ENCODE measurements at places on chromosomes 2 and 18.

DNA sequence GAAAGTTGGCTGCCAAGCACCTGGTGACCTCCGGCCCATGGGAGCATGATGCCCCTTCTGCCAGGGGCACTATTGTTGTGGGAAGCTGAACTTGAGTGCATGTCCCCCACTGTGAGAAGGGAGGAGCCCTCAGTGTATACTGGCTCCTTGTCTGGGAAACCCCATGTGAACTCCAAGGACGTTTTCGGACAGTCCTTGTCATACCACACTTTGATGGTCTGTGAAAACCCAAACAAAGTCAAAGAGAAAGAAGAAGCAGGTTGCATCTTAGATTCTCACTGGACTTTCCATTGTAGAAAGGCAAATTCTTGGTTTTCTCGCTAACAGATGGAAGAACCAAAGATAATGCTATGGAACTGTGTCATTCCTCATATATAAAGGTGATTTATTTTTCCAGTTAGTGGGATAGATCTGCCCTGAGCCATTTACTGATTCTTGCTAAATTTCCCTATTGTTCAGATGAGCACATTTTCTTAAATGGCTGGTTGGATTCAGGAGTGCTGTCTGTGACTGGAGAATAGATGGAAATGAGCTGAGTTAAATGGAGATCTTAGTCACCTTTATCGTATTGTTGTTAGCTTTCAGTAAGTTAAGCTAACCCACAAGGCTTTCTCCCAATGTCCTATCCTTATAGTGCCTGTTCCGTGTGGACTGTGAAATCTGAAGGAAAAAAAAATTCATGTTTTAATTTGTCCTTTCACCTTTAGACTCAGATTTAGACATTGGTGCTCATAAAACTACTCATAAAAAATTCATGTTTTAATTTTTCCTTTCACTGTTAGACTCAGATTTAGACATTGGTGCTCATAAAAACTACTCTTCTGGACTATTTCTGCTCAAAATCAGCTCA is 166.6 kb downstream of the ACTR3 start:
- no peak for DNase-seq

GRCh38 chr2:120815292-120815691 is 79.6 kb downstream of the GLI2 start:
- no peak for DNase-seq

DNA sequence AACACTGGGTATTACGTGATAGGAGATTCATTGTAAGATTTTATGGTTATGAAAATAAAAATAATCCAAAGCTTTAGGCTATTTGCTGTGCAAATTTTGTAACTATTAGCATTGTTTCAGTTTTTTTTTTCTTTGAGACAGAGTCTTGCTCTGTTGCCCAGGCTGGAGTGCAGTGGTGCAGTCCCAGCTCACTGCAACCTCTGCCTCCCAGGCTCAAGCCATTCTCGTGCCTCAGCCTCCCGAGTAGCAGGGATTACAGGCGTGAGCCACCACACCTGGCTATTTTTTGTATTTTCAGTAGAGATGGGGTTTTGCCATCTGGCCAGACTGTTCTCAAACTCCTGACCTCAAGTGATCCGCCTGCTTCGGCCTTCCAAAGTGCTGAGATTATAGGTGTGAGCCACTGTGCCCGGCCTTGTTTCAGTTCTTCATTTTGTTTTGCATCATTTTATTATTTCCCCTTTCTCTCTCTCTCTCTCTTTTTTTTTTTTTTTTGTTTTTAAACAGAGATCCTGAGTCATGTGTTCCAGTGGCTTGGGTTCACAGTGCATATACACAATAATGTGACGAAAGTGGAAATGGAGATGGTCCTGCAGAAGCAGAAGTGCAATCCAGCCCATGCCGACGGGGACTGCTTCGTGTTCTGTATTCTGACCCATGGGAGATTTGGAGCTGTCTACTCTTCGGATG is 25.8 kb downstream of the CASP10 start:
- no peak for DNase-seq

DNA sequence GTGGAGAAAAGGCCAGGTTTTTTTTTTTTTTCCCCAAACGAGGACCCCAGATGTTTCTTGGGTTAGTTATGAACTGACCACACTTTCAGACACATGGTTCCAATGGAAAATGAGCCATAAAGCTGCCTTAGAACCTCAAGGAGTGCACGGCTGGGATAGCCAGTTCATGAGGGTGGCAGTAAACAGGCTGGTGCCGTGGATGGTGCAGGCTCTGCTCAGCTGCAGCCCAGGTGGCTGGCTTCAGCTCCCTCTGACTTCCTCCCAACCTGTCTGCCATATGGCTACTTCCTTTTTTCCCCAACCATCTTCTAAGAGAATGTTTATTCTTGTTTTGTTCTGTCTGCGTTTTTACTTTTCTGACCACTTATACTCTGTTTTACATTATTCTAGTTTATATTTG is 109.8 kb upstream of the LMAN1 start:
- no peak for DNase-seq

DNA sequence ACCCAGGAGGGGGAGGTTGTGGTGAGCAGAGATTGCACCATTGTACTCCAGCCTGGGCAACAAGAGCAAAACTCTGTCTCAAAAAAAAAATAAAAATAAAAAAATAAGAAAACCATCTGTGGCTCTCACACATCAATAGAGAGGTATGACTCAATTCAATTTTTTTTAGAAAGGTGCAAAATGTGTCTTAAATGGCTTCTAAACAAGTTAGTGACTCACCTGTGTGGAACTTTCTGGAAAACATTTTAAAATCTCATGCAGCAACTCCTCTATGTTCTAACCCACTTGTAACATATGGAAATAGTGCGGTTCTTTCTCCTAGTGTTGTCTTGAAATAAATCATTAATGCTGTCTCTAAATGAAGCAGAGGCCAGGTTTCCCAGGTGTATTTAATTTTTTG is 10.7 kb upstream of the SULT1C4 start:
- DNase-seq, result no peak

DNA sequence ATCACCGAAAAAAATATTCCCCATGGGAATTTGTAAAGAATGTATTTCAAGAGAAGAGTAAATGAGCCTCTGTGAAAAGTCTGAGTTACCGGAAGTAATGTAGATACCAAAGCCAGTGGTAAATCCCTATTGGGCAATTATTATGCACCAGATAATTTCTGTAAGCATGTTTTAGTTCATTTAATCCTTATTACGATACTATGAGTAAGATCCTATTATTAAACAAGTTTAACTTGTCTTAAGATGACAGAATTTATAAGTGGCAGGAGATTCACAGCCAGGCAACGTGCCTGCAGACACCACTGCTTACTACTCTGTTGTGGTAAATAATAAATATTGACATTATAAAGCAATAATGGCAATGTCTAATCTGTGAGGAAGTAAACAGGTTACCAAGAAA is 280.8 kb upstream of the RGPD4 start:
- no peak for DNase-seq

DNA sequence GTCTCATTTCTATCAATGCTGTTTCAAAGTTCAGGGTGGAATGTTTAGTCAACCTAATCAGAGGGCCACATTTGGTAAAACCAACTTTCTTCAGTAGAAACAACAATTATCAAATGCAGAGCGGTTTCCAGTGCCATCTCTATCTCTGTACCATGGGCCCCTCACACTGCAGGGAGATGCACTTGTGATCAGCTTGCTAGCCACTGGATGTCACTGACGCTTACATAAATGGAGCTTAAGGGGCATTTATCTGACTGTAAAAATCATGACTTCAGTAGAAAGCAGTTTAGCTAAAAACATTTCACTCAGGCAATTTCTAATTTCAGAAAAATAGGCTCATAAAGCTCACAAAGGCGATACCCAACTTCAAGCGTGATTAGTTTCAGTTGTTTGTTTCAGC is 678.0 kb downstream of the ZEB2 start:
- no peak for DNase-seq

DNA sequence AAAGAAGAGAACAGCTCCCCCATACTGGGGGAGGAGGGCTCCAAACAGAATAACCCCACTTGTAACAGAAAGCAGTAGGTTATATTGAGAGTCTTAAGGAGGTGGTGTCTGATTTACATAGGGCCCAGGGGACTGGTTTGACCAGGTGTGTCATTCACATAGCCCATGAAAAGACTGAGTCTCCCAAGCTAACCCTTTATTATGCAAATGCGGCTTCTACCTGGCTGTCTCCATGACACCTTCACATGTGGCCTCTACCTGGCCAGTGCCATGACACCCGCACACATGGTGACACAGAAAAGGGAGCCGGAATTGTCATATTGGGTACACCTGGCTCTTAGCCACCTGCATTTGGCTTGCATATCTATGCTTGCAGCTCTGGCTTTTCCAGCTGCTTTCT is 1057.2 kb upstream of the PIK3C3 start:
- DNase-seq, result no peak

DNA sequence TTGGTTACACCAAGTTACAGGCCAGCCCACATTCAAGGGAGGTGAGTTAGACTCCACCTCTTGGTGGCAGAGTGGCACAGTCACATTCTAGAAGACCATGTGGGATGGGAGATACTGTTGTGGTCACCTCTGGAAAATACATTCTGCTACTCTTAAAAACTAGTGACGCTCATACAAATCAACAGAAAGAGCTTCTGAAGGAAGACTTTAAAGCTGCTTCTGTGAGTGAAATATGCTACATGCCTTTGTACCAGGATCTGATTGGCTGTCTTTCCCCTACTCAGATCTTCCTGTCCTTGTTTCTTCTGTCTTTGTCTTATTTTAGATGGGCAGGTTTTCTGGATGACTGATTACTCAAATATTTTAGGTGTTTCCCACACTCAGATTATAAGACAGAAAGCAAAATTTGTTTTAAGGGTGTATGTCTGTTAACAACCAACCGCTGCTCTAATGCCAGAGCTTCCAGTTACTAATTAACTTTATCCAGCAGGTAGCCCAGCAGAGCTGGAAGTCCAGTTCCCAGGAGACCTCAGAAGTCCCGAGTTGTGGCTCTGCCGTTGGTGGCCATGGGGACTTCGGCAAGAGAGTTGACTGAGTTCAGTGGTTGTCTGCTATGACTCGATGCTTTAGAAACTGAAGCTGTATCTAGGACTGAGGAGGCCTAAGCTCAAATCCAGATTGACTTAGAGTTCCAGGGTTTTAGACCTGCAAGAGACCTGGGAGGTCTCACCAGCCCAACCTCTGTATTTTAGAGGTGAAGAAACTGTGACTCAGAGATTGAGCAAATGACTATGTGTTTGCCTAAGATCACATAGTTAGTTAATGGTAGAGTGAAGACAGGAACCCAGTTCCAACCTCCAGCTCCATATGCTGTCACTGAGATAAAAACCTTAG is 7.4 kb downstream of the IL1R2 start:
- DNase-seq, result no peak

GRCh38 chr2:226338825-226339224 is 460.8 kb downstream of the IRS1 start:
- DNase-seq, result no peak

DNA sequence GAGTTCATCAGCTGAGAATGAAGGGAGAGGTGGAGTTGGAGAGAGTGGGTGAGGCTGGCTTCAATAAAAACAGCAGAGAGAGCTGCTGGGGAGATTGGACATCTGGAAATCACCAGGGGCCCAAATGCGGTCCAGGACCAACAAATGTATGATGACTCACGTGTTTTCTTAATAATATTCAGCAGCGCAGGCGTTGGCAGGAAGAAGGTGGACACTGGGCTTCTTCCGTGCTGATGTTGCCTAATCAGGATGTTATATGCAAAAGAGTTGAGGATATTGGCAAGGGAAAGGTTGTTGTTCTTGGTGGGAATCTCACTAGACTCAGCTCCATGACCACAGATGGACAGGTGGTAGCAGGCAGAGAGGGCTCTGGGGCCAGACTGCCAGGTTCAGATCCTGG is 12.8 kb upstream of the PLA2R1 start:
- peak; percentile 57 for DNase-seq

DNA sequence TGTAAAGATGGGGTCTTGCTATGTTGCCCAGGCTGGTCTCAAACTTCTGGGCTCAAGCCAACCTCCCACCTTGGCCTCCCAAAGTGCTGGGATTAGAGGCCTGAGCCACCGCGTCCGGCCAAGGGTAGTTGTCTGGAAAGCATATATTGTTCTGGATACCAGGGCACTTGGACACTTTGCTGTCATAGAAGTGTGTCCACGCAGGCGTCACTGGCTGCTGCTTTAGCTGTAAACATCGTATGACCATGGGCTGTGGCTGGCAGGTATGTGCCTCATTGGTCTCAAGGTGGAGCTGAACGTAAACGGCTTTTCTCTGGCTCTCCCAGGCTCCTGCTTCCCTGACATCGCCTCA is 3.2 kb upstream of the GPR35 start:
- no peak for DNase-seq

GRCh38 chr2:199581408-199581807 is 123.7 kb upstream of the SATB2 start:
- no peak for DNase-seq

DNA sequence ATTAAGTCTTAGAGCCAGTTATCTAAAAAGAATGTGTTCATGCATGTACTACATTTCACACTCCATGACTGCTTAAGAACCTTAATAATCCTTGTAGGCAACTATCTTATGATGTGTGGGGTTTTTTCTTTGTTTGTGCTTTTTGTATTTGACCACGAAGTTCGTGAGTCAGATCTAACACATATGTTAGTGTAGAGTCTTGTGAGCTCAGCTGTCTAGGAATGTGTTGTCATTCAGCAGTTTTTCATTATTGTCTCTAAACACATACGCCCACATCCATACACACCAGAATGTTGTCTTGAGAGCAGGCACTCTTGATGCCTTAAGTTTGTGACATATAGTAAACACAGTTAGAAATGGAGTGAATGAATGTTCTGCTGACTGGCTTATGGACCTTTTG is 38.4 kb downstream of the CAB39 start:
- DNase-seq, result no peak
